Sigmoid colon (tissue), 7 donors: ENCODE measurements at places on chromosomes 13 and 19.

GRCh38 chr13:100809129-100809390 is 134.5 kb upstream of the TMTC4 start:
- no peak for DNase-seq

DNA sequence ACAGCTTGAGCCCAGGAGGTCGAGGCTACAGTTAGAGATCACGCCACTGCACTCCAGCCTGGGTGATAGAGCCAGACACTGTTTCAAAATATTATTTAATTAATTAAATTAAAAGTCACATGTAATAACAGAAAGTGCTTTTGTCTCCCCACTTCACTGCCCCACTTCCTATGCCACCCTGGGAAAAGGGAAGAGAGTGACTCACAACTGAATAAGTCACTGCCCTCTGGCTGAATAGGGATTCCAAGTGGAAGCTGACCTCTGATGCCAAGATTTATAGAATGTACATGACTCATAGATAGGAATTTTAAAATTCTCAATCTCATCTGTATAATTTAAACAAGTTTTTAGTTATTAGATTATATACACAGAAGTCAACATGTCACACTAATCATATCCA is 22.2 kb upstream of the ERVV-1 start:
- DNase-seq = no peak

DNA sequence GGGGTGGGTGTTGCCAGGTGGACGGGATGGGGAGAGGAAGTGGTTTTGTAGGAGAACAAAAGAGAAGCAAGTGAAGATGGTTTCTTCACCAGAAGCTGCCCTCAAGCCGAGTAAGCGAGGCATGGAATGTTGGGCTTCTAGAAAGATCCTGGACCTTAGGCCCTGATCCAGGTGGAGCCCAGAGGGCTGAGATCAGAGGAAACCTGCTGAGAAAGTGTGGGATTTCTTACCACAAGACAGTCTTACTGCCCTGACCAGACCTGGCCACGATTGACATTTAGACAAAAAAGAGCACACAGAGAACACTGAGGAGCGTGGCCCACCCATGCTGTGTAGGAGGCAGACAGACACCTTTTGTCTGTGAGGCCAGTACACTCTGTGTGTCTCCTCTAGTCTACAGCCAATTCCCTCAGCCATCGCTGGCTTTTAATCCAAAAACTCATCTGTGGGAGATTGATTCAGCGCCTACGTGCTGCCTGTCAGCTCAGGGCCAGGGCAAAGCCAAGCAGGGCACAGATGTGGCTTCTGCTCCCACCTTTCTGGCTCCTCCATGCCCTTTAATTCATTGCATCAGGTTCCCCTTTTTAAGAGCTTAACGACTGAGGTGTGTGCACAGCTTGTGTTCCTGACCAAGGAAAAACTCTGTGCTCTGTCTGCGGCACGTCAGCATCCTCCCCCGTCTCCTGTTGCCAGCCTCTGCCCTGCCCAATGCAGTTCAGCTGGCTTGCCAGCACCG is 123.3 kb downstream of the AKAP11 start:
- no peak for DNase-seq

DNA sequence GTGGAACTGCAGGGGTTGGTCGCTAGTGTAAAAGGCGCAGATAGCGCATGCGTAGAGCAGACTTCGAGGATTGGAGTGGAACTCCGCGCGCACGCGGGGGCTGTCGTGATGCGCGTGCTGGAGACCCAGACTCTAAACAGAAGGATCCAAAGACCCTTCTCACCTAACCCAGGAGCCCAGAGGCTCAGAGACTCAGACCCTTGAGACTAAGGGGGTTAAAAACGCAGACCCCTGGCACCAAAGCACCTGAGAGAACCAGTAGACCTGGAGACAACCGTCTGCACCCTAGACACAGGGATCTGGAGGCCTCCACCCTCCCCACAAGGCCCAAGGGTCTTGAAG is 567 bp upstream of the CTU1 start:
- no peak for DNase-seq

DNA sequence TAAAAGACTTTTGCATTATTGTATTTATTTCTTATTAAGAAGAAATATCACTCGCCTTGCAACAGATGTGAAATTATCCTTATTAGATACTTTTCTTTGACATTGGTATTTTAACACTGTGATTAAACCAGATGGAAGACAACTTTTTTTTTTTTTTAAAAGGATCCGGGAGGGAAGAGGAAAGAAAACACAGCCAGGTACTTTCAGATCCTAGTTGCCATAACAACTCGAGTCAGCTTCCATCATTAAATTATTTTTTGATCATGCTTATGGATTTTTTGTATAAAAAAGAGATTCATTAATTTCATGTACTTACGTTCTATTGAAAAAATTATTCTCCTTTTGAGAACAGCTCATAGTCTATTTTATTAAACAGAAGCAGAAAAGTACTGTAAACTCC is 515.7 kb downstream of the TBC1D4 start:
- no peak for DNase-seq

- no peak for DNase-seq
Measured at GRCh38 chr19:18842166-18842565, 10.4 kb downstream of the UPF1 start.

- no peak for DNase-seq
Measured at GRCh38 chr19:28489776-28490175, 723.2 kb downstream of the UQCRFS1 start.

GRCh38 chr13:73938372-73939070 is 195.7 kb downstream of the KLF12 start:
- DNase-seq = no peak

GRCh38 chr13:112222971-112223370 is 153.2 kb upstream of the SPACA7 start:
- DNase-seq = no peak

- no peak for DNase-seq
Measured at GRCh38 chr19:51417107-51417809, at the start of gene SIGLEC10. SIGLEC10 (minus strand) TSS chr19:51417642; CDS start chr19:51417581, 61 bp downstream.

GRCh38 chr19:28943651-28944050 is 269.3 kb downstream of the UQCRFS1 start:
- no peak for DNase-seq

GRCh38 chr13:99629641-99630040 is 128.4 kb downstream of the TM9SF2 start:
- no peak for DNase-seq

DNA sequence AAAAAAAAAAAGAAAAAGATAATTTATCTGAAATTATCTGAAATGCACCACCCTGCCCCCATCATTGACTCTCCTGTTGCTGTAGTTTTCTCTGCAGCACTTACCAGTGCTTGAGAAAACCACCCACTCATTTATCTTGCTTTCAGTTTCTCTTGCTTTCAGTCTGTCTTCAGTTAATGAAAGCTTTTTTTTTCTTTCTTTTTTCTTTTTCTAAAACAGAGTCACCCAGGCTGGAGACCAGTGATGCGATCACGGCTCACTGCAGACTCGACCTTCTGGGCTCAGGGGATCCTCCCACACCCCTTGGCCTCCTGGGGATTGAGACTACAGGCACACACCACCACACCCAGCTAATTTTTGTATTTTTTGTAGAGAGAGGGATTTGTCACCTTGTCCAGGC is 4.3 kb upstream of the ACP5 start:
- DNase-seq = no peak

GRCh38 chr19:29681422-29682235 is 16.4 kb downstream of the PLEKHF1 start:
- no peak for DNase-seq

GRCh38 chr19:16197188-16197621 is 506 bp upstream of the AP1M1 start:
- DNase-seq = no peak

GRCh38 chr19:5123646-5124045 is 154.7 kb downstream of the KDM4B start:
- DNase-seq = no peak

DNA sequence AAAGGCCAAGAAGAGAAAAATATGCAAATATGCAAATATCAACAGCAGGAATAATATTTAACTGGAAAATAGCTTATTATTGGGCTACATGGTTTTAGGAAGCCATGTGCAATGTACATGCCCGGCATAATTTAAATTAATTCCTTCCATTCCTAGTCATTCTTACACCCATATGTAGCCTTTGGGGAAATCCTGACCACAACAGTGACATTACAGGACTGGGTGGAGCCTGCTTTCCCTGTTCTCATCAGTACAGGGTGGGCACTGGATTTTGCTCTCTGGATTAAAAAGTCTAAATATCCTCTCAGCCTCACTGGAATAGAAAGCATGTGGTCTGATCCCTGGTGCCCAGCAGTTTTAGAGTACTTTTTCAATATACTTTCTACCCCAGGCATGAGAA is 198.2 kb downstream of the DNAJC15 start:
- no peak for DNase-seq

GRCh38 chr13:36090592-36090991 is 40.6 kb downstream of the DCLK1 start:
- DNase-seq = no peak

DNA sequence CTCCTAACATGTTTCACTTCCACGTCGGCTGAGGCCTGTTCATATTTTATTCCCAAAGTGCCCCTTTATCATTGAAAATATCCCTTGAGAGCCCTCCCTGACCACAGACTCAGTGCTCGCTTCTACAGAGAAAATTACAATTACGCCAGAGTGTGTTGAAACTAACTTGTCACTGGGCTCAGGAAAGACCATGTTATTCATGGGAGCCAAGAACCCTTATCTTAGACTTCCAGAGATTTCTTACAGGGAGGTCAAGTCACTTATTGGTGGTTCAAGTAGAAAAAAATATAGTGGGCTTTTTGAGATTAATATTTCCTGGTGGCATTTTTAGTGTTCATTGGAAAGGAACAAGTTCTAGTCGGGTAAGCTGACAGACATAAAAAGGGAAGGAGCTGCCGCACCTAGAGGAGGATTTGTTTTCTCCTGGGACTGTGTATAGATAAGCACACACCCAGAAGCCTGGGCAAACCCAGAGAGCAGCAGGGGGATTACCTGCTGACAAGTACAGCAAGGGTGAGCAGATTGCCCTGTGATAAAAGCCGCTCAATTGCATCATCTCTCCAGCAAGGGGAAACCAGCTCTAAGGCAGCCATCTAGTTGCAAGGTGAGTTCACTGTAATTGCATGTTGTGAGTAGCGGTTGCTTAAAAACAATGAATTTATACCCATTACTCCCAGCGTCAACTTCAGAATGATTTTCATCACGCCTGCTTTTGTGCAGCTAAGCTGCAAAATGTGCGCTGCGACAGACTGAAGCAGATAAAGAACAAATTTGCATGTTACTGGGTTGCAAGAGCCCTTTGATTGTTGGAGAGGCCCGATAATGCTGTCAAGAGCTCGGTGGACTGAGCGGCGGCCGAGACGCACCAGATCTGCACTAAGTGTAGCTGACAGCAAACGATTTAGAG is 46.2 kb downstream of the DCT start:
- DNase-seq = no peak
